Tongue (tissue), 3 donors: ENCODE measurements at places on chromosomes 16 and 17.

DNA sequence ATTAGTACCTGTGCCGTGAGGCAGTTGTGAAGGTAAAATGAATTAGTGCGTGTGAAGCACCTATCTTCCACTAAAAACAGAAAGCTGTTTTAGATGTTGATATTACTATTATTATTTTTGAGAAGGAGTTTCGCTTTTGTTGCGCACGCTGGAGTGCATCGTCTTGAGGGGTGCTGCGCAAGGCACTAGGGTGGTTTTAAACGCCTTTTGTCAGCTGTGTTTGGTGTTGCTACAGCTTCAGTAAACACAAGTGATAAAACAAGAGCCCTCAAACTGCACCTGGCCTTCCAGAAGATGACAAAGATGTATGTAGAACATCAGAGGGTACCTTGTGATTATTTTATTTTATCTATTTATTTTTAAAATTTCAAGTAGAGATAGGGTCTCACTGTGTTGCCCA lies 38.2 kb downstream of the PLCG2 start:
- no peak for DNase-seq

DNA sequence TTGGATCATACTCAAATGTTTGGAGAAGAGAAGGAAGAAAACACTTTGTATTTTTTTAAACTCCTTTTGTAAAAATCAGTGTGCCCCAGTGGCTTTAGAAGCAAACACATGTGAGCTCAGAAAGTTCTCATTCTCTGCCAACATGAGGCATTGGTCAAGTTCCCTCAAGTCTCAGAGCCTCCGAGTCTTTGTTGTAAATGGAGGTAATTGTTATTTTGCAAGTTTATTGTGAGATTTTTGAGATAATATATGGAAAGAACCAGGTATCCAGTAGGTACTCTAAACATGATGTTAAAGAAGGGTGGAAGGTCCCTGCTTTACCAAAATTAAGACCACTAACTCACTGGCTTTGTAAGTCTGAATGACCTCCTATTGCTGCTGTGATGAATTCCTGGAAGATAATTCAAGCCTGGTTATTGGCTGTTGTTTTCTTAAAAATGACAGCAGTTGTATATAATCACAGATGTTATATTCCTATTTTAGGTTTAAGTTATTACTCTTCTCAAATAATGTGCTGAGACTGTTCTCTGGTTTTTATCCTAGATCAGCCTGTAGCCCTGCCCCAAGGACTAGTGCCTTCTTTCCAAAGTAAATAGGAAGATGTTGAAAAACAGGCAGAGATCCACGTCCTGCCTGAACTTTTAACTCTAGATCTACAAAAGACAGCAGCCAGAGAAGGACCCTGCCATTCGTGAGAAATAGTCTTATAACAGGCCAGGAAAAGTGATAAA lies 2.4 kb downstream of the HLF start:
- peak; percentile 34 for DNase-seq

- DNase-seq = no peak
Observed at GRCh38 chr17:81842378-81842724, 7.5 kb upstream of the PPP1R27 start.

GRCh38 chr17:64531955-64532371 lies 25.2 kb downstream of the CEP95 start:
- peak; percentile 32 for DNase-seq

DNA sequence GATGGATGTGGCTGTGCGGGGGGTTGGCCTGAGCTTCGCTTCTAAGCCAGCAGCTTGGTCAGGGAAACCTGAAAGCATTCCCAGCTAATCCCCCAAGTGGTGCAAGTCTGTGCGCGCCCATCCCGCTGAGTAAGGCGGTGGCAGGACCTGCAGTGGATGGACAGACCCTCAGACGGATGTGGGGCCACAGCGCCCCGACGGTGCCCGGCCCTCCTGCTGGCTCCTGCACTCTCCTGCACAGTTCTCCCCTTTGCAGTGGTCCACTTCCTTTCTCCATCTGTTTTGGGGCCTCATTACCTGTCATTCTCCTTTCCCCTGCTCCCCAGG lies 2.3 kb downstream of the ATP2A1 start:
- DNase-seq = no peak

GRCh38 chr17:6439951-6440350 lies 4.3 kb upstream of the PIMREG start:
- no peak for DNase-seq

DNA sequence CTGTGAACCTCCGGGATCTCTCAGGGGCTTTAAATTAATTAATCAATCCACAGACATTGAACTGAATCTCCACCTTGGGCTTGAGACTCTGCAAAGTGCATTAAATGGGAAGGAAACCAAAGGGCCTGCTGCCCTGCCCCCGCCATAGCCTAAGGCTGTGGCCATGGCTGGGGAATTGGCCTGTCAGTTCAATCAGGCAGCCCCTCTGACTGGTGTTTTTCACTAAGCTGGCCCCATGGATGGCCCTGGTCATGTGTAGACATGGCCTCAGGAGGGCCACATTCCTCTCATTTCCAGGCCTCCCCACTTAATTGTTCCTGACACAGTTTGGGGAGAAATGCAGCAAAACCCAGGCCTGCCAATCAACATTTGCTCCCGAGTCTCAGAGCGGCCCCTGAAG lies 499.8 kb downstream of the WWOX start:
- DNase-seq = no peak
